ENCODE measurements at places on chromosomes 12 and 14.
A peak's percentile ranks its signal among the peaks of the same experiment; 100 is the strongest.

GRCh38 chr12:43407816-43408645 lies 144.0 kb downstream of the ADAMTS20 start:
- no peak for DNase-seq

GRCh38 chr12:124379938-124380754 lies 85.3 kb downstream of the RFLNA start:
- no peak for DNase-seq

DNA sequence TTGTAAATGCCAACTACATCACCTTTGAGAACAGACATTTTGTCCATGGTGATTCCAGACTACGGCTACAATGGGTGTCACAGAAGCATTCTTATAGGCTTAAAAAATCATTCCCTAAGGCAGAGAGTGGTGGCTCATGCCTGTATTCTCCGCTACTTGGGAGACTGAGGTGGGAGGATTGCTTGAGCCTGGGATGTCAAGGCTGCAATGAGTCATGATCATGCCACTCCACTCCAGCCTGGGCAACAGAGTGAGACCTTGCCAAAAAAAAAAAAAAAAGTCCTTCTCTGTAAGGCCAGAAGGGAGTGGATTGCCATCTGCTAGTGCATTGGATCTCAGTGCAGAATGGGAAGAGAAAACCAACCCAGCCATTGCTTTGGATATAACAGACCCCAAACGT lies 522.5 kb downstream of the VRK1 start:
- no peak for DNase-seq

- no peak for DNase-seq
Measured at GRCh38 chr12:98582093-98582492, 11.4 kb upstream of the SLC25A3 start.

- DNase-seq: no peak
Measured at GRCh38 chr14:91398707-91399106, 18.9 kb downstream of the CCDC88C start.

GRCh38 chr12:122834921-122835749 lies at the start of gene HIP1R:
Gene HIP1R (plus strand): TSS chr12:122835457. CDS start chr12:122835551, 94 bp downstream.
- peak; percentile 36 for DNase-seq

DNA sequence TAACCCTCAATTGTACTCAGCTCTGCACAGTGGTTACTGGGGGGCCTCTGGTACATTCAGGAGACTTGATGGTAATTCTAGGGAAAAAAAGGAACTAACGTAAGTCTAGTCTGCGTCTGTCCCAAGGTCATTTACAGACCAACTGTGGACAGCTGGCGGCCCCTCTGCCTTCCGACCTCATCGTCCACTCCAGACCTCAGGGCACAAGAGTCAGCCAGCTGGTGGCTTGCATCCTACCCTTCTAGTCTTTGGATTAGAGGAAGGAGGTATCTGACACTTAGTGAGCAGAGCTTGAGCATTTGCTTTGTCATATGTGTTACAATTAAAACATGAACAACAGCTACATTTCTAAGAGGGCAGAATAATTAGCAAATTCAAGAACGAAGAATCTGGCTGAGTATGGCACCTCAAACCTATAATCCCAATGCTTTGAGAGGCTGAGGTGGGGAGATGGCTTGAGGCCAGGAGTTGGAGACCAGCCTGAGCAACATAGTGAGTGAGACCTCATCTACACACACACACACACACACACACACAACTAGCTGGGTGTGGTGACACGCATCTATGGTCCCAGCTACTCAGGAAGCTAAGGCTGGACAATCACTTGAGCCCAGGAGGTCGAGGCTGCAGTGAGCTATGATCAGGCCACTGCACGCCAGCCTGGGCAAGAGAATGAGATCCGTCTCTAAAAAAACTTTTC lies 36.5 kb downstream of the SSH1 start:
- no peak for DNase-seq

- DNase-seq: no peak
Measured at GRCh38 chr12:57934819-57935218, 6.5 kb upstream of the ATP23 start.

DNA sequence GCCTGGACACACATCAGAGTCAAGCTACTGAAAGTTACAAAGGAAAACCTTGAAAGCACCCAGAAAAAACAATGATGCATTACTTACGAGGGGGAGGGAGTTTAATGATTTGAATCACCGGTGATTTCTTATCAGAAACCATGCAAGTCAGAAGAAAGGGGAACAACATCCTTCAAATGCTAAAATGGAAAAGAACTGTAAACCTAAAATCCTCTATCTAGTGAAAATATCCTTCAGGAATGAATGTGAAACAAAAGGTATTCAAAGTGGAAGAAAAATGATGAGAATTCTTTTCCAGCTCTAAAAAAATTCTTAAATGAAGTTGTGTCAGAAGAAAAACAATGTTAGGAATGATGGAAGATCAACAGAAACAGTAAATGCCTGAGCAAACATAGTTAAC lies 16.8 kb downstream of the SCAF11 start:
- no peak for DNase-seq

- no peak for DNase-seq
Measured at GRCh38 chr14:95220663-95221231, 63.4 kb upstream of the DICER1 start.

DNA sequence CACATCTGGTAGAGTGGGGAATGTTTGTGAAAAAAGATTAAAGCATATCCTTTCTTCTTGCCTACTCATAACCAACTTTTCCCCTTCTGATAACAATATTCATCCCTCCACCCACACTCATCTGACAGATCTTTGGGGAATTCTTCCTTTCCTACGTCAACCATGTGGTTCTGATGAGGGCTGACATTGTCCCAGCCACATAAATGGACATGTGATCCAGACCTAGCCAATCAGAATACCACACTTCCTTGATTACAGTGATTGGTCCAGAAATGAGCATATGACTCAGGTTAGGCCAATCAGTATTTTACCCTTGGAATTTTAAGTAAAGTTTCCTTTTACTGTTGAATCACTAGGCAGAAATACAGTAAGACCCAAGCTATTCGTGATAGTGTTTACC lies 58.9 kb downstream of the GPR65 start:
- DNase-seq: no peak

DNA sequence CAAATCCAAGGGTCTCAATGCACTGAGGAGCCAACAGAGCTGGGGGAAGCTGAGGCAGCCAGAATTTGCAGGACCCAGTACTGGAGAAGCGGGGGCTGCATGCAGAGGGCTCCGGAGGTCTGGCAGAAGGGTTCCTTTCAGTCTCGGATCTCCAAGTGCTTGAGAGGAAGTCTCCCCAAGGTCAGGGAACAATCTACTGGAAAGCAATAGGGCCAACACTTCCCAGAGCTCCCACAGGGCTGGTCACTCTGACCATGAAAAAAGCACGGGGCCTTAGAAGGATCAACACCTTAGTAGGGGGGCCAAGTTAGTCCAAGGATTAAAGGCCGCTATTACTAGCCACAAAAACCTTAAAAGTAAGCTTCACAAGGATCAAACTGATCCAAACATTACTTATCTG lies 31.7 kb downstream of the SPPL3 start:
- no peak for DNase-seq

- DNase-seq: peak; percentile 23
Measured at GRCh38 chr12:82625523-82625922, 61.2 kb upstream of the TMTC2 start.

DNA sequence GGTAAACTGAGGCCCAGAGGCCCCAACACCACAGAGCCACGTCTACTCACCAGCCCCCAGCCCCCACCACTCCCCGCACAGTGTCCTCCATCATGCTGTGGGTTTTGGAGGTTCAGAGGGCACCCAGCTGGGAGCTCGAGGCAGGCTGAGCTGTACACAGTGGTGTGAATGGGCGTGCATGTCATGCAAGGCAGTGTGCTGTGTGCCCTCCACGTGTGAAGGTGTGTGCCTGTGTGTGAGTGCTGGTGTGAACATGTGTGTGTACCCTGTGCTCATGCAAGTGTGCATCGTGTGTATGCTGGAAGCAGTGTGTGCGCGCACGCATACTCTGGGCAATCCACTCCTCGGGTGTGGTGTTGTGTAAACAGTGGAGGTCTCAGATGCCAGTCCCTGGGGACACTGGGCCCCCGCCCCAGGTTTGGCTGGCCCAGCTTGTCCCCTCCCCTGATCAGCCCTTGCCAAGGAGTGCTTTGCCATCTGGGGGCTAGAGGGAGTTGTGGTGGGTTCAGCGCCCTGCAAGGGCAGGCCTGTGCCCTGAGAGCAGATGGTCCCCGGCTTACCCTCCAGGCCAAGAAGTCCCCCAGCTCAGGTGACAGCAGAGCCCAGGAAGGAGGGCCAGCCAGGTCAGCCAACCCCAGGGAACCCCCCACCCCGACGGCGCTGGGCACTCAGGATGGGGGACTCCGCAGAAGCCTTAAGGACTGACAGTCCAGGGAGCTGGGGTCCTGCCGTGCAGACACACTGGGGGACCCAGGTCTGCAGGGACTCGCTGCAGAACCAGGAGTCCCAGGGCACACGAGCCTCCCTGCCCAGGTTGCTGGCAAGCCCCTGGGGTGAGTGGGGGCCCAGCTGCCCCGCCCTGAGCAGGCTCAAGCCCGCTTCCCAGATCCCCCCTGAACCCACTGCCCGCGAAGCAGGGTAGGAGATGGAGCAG lies 23.8 kb upstream of the GPR132 start:
- DNase-seq: no peak

Data from NCI-H1105 (cell line).